Activated T-helper 2 cell treated with anti-CD3 and anti-CD28 coated beads, Interferon-gamma antibody, Interleukin-2, Interleukin-4, amounts not matched to agents 10 μg/mL and 5 μg/mL and 100 μg/mL, durations not matched to agents 14 hours and 24 hours and 36 hours (primary cell): ENCODE measurements at places on chromosomes 3 and 15.

- no peak for DNase-seq
These were observed 23.4 kb downstream of the PLSCR4 start for GRCh38 chr3:146227486-146227885.

DNA sequence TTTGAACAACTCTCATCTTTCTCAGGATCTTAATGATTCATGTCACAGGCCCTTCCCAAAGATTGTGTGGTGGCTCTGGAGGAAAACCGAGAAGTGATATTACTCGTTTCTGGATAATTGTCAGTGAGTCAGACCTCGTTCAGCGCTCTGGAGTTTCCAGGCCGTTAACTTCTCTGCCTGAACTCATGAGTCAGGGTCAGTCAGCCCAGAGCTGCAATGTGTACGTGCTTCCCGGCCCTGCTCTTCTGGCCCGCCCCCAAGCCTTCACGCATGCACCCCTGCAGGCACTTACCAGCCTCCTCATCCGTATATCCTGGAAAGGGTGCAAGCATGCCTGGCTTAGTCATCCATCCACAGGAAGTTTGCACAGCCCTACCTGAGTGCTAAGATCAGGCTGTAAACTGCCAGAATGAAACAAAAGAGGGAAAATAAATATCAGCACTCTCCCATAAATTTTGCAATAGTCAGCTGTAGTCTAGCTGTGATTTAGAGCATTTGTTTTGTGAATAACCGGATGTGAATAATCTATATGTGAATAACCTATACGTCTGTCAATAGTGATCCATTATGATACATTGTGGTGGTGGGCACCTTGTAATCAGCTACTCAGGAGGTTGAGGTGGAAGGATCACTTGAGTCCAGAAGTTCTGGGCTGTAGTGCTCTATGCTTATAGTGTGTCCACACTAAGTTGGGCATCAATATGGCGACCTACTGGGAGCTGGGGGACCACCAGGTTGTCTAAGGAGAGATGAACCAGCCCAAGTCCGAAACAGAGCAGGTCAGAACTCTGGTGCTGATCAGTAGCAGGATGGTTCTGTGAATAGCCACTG, 35.3 kb upstream of the SEMA4B start:
- peak; percentile 16 for DNase-seq

GRCh38 chr15:51311510-51311909, 26.9 kb downstream of the CYP19A1 start:
- DNase-seq = no peak

DNA sequence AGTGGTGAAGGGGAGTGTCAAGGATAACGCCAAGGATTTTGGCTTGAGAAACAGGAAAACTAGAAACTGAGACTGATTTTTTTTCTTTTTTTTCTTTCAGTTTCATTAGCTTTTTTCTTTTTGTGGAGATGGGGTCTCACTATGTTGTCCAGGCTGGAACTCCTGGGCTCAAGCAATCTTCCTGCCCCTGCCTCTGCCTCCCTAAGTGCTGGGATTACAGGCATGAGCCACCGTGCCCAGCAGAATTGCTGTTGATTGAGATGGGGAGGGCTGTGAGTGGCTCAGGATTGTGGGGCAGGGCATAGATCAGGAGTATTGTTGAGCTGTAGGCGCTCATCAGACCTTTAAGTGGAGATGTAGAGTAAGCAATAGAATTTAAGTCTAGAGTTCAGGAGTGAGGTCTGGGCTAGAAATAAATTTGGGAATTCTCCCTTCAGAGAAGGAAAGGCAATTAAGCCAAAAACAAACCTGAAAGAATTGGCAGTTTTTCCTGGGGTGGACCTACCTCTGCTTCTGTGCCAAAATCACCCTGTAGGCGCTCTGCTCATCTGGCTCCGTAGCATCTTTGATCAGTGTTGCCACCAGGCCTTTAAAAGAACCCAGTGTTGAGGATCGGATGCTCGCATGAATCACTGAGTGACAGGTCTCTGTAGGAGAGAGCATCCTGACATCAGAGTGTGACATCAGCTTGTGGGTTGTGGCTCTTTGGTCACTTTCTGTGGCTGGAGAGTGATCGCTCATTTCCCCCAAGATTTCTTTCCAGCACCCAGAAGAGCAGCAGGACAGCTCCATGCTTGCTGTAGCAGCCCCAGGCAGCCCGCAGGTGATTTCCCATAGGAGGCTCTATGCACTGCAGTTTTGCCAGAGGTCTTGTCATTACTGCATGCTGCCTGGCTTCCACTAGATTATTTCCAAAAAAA, 15.8 kb downstream of the ABHD17C start:
- DNase-seq = peak; percentile 16

DNA sequence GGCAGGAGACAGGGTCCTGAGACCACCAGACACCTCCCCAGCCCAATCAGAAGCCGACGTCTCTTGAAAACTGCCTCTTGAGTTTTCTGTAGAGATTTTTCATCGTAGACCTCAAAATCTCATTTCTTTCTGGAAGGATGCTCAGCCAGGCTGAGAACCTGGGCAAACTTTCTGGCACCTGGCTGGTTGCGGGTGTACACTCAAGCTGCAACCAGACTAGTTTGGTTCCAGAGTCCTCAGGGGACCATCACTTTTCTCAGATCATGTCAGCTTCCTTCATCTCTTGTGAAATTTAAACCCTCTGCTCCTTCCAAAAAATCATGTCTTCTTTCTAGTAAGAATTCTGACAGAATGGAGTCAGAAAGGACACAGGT, 45.1 kb downstream of the CMTM7 start:
- DNase-seq = no peak

DNA sequence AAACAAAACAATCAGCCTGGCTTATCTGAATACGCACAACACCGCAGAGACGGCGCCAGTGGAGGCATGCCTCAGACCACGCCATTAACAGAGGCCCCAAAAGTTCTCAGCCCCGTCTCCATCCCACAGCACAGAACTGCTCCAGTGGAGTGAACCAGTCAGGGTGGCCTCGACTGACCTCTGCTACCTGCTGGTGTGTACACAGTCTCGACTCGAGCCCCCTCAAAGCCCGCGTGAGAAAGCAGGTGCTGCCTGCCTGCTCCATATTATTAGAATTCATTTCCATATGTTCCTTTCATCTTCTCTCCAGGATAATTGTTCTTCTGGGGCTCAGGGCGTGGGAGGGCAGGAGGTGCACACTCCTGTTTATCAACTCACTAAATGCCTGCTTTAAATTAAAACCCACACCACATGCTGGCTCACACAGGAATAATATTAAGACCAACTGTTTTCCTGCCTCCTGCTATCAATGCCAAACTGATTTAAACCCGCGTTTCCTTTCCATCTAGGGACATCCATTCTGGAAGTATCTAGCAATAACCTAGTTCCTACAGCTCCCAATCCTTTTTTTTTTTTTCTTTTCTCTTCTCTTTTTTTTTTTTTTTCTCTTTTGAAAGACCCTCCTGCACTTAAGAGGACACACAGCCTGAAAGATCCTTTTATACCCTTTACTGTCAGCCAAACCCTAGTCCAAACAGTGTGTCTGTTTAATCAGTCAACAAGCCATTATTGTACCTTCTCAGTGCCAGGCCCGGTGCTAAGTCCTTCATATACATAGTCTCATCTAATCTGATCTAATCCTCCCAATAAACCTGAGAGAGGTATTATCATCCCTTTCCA, 101.2 kb downstream of the TLE3 start:
- DNase-seq = no peak

DNA sequence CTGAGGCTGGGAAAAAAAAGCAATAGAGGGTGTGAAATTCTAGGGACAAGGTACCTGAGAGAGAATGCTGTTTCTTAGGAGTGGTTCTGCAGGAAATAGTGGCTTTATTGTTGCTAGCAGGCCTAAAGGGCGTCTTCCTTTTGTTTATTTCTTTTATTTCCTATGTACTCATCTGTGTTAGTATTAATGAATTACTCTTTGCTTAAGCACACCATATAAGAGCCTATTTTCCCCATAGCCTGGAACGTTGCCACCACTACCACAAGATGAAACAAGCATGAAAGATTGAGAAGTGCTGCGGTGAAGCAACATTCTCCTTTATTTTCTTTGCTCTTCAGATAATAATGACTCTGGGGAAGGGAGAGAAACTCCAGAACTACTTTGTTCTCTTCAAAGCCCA, 21.3 kb upstream of the GOLIM4 start:
- DNase-seq = no peak

GRCh38 chr3:197801891-197802778, 11.1 kb downstream of the LRCH3 start:
- no peak for DNase-seq
